ENCODE measurements at places on chromosomes 7 and 10. TPM values are rescaled to one million over a fixed set of nuclear protein-coding genes. Genes with fewer than 3 reads are reported as not detected.

GRCh38 chr7:149826344-149827088, 11.7 kb upstream of the ZNF862 start:
- no peak for DNase-seq

DNA sequence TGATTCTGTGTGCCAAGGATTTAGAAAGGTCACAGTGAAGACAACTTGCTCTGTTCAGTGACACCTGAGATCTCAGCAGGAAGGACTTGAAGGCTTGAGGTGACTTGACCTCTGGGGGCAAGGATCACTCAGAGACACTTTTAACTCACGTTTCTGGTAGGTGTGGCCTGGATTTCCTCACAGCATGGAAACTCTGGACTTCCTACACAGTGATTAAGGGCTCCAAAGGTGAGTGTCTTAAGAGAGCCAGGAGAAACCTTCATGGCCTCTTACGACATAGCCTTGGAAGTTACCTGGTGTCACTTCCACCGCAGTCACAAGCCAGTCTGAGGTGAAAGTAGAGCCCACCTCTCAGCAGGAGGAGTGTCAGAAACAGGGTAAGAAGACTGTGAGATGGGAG, 38.1 kb upstream of the ADO start:
- DNase-seq = no peak

DNA sequence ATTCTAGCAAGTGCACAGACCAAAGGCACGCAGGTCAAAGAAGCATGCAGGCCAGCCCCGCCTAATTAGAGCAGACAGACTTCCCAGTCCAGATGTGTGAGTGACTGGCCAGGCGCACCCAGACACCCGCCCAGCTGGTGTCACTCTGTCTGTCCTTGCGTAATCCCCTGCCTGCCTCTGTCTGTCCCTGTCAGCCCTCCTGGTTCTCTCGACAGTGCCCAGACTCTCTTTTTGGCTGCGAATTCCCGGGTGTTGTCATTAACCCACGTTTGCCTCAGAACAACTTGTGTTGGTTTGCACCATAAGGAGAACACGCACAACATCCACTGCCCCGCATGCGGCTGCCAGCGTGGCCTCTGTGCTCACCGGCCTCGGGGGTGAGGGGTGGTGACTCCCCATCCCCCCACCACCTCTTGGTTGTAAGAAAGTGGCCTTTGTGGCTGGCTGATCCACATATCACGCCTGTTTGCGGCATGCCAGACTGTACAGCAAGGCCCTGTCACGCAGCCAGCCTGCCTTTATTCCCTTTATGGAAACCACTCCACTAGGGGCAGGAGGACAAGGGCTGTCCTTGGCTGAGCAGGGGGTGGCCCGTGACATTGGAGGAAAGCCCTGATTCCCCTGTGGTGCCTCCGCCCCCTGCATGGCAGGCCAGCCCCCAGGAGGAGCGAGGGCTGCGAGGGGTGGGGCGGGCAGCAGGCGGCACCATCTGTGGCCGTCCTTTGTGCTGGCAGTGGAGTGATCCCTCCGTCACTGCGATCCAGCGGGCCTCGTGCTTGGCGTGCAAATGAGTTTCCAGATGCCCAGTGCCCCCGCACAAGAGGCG, 72.8 kb upstream of the PPIF start:
- no peak for DNase-seq

DNA sequence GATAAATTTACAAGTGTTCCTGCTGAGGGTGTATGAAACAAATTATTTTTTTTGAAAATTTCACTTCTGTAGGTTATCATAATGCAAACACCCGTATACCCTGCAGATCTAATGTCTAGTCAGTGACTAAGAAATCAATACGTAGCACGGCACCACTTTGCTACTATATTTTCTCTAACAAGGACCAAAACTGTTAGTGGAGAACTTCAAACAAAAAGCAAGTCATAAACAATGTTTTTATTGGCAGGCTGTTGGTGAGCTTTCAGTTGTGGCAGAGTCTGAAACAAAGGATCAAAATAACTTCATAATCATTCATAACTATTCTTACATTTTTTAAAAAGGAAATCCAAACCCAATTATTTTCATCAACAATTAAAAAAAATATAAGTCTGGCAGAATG, 11.8 kb downstream of the SEM1 start:
- DNase-seq = no peak

GRCh38 chr10:81843042-81843441, 32.0 kb upstream of the NRG3 start:
- DNase-seq = no peak

DNA sequence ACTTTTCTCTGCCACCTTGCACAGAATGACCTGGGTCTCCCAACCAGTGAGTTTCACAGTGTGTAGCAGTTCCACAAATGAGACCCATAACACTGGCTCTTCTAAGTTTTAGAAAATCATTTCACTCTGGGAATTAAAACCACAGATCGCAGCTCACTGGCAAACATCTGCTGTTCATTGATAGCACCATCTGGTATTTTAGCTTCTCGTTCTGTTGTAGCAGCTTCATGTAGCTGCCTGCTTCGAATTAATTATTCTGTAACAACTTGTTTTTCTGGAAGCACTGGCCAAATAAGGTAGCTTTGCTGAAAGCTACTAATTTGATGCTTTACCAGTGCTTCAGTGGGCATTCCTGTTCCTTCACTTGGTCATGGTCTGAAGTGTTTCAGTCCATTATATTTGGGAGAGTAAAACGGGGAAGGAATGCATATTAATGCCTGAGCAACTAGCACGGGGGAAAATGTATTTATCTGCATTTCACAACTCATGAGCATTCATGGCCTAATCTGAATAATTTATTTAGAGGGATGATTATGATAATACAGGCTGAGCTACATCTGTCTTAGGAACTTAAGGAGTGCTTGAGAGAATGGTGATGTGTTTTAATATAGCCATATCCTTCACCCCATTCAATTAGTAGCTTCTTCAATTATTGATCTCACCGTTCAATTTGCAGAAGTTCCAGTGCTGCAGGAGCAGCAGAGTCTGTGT, 447.4 kb downstream of the XPNPEP1 start:
- DNase-seq = no peak

The LRRC4 gene
- 1.2 TPM for total RNA-seq

The C10orf62 gene
- total RNA-seq = not detected

Measured in B cell (primary cell).